ENCODE measurements at places on chromosomes 5 and 9.

DNA sequence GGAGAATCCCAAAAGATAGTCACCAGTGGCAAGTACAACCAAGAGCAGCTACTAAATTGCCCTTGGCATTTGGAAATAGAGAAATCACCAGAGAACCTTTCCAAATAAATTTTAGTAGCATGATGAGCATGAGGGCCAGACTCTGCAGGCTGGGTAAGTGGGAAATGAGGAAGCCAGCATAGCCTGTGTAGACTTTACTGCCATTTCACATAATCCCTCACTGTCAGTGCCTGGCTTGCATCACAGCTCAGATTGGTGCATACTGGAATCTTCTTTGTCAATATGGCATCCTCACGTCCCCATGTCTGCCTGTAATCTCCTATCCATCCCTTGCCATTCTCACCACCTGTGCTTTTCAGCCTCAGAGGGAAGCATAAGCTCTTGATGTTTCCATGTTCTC lies 14.5 kb downstream of the GRAMD2B start:
- no peak for DNase-seq
- H3K27me3 ChIP-seq = peaks cover 5% of the 10 kb centered on the region
- H3K27ac ChIP-seq = no peak overlapping the region

DNA sequence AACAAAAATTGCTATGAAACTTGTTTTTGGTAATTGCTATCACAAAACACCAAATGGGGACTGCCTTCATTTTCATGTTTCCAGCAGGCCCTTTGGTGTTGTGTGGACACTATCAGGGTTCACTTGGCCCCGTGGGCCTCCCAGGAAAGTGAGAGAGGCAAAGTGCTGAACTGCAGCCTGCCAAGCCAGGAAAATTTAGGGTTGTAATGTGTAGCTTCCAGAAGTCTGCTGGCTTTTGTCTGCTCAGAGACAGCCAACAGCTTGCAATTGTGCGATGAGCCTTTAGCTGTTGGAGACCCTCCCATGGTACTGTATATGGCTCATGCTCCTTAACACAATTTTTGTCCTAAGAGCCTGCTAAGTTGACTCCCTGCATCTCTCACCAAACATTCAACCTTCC lies 105.7 kb upstream of the EQTN start:
- no peak for DNase-seq
- no peaks in the 10 kb centered on the region for H3K27me3 ChIP-seq

GRCh38 chr9:127905788-127906191 lies 6.4 kb upstream of the ST6GALNAC6 start:
- H3K4me3 ChIP-seq = no peak overlapping the region
- no peaks in the 10 kb centered on the region for H3K36me3 ChIP-seq
- H3K27ac ChIP-seq = no peak overlapping the region
- H3K4me1 ChIP-seq = peaks cover 21% of the 10 kb centered on the region

- DNase-seq = no peak
- no peaks in the 10 kb centered on the region for H3K4me1 ChIP-seq
- H3K27ac ChIP-seq = no peak overlapping the region
- H3K36me3 ChIP-seq = no peaks in the 10 kb centered on the region
Measured at GRCh38 chr9:8179381-8180053, 379.9 kb upstream of the DMAC1 start.

GRCh38 chr9:31030741-31031202 lies 1353.7 kb upstream of the ACO1 start:
- no peak overlapping the region for H3K4me3 ChIP-seq
- H3K27me3 ChIP-seq = no peaks in the 10 kb centered on the region
- DNase-seq = peak; percentile 42
- peak overlapping the region; percentile 43 for H3K27ac ChIP-seq
- peaks cover 28% of the 10 kb centered on the region for H3K4me1 ChIP-seq

DNA sequence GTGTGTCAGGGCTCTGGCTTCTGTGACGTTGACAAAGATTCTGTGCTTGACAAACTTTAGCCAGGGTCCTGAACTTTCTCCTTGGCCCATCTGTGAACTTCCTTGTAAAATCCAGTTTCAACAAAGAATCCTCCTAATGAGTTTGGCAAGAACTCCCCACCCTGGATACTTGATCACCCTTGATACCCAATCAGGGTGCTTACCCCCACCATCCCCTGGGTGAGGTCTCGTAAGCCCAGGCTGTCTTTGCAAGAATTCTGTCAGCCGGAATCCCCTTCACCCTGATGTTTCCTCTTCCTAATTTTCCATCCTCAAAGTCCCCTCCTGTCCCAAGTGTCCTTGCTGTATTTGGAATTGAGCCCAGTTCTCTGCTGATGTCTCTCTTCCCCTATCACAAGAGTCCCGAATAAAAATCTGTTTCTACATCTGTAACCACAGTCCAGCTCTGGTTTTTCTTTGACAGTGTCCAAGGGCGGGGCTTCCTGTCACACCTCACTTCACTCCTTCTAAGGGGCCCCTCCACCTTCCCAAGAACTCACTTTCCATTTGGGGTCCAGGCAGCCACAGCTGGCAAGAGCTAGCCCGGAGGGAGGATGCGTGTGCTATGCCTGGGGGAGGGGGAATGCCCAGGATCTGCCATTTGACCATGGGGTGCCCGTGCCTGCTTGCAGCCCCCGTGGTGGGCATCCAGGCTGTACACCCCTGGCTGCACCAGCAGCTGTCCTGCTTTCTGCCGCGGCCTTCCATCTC lies 2.7 kb upstream of the CARD19 start:
- H3K4me3 ChIP-seq = no peak overlapping the region
- H3K4me1 ChIP-seq = peaks cover 6% of the 10 kb centered on the region
- DNase-seq = no peak
- H3K27ac ChIP-seq = no peak overlapping the region

DNA sequence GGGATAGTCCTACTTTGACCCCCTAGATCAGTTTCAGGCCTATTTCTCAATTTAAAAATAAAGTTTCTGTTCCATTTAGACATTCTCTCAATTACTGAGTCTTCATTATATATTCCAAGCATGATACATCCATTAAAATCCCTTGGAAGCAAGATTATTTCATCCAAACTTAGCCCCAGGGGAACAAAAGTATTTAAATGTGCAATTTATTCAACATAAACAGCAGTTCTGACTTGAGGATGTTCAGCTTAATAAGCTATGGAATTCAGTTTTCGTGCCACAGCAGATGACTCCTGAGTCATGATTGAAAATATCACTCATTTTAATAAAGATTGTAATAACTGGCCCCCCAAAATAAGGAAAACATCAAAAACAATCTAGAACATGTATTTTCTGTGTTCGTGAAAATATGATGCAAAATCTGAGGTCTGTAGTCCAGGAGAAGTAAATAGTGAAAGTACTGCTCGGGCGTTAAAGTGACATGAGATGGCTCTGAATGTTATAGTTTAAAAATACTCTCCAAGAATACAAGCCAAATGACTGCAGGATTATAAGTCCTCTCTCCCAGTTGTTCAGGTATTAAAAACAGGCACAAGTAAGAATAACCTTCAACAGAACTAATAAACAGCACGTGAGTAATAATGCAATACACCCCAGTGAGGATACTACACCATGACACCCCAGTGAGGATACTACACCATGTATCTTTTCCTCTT lies 67.1 kb downstream of the RETREG1 start:
- no peak overlapping the region for H3K4me3 ChIP-seq
- no peak overlapping the region for H3K27ac ChIP-seq
- H3K4me1 ChIP-seq = no peaks in the 10 kb centered on the region
- no peaks in the 10 kb centered on the region for H3K36me3 ChIP-seq
- no peaks in the 10 kb centered on the region for H3K27me3 ChIP-seq
- no peak for DNase-seq

DNA sequence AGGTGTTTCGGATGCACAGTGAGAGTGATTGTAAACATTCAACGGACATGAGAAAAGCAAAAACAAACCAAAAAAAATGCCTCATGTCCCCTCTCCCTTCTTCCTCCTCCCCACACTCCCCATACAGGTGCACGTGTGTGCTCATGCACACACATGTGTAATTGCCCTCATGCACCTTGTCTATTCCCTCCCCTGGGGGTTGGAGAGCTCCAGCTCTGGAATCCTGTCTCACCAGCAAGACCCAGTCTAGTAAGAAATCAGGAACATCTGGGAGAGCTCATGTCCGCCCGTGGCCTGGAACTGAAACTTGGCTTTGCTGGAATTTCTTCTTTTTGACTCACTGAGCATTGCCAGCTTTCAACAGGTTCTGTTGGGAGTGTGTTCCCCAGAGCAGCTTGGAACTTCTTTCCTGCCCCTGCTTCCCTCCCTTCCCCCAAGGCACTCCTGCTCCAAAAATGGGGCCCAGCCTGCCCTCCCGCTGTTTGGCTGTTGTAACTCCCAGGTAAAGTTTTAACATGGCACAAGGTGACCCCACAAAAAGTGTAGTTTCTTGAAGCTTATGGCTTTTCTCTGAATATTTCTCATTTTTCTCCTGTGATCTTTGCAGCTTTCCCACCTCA lies 190.1 kb downstream of the NR3C1 start:
- H3K27me3 ChIP-seq = no peaks in the 10 kb centered on the region
- H3K36me3 ChIP-seq = no peaks in the 10 kb centered on the region
- H3K4me3 ChIP-seq = no peak overlapping the region
- peaks cover 23% of the 10 kb centered on the region for H3K4me1 ChIP-seq

DNA sequence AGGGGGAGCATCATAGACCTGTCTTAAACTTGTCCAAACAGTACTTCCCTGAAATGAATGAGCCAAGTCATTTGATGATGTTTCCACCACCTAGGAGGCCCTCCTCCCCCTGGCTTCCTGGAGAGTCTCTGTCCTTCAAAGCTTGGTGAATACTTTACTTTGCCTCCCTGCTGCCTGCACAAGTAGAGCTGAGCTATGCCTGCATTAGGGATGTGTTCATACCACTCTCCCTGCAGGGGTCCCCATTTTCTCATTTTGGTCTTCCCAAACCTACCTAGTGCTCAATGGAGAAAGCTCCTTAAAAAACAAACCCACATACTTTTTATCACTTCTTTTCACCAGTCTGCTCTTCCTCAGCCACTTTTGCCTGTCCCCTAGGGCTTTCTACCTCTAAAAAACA lies 7.7 kb downstream of the CCNI2 start:
- H3K27ac ChIP-seq = no peak overlapping the region
- DNase-seq = no peak
- H3K36me3 ChIP-seq = peaks cover 8% of the 10 kb centered on the region
- no peaks in the 10 kb centered on the region for H3K27me3 ChIP-seq

- H3K36me3 ChIP-seq = no peaks in the 10 kb centered on the region
- H3K4me3 ChIP-seq = no peak overlapping the region
- no peaks in the 10 kb centered on the region for H3K27me3 ChIP-seq
- H3K4me1 ChIP-seq = no peaks in the 10 kb centered on the region
Measured at GRCh38 chr5:38447786-38448185, 108.7 kb downstream of the LIFR start.

DNA sequence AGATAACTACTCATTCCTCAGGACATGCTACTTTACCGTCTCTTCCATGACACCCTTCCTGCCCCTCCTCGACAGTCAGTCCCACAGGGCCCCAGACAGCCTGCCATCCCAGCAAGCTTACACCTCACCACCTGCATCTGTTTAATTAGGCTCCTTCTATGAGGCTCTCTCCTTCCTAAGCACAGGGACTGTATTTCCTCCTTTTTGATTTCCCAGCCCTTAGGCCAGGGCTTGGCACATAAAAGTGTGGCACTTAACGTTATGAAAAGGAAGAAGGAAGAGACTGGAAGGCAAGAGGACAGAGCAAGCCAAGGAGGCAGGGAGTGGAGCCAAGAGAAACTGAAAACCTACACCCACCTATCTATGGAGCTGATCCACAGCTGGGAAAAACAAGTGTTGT lies 146.8 kb downstream of the SIL1 start:
- H3K4me1 ChIP-seq = peaks cover 2% of the 10 kb centered on the region
- peaks cover 26% of the 10 kb centered on the region for H3K36me3 ChIP-seq
- DNase-seq = no peak
- H3K4me3 ChIP-seq = no peak overlapping the region

- H3K4me1 ChIP-seq = no peaks in the 10 kb centered on the region
- H3K4me3 ChIP-seq = no peak overlapping the region
- no peak overlapping the region for H3K27ac ChIP-seq
- no peak for DNase-seq
- H3K36me3 ChIP-seq = no peaks in the 10 kb centered on the region
Measured at GRCh38 chr9:72883875-72884274, 69.0 kb downstream of the ALDH1A1 start.

- H3K4me1 ChIP-seq = no peaks in the 10 kb centered on the region
- H3K4me3 ChIP-seq = no peak overlapping the region
- H3K36me3 ChIP-seq = no peaks in the 10 kb centered on the region
- H3K27ac ChIP-seq = no peak overlapping the region
Measured at GRCh38 chr9:14151451-14151850, 162.5 kb downstream of the NFIB start.

DNA sequence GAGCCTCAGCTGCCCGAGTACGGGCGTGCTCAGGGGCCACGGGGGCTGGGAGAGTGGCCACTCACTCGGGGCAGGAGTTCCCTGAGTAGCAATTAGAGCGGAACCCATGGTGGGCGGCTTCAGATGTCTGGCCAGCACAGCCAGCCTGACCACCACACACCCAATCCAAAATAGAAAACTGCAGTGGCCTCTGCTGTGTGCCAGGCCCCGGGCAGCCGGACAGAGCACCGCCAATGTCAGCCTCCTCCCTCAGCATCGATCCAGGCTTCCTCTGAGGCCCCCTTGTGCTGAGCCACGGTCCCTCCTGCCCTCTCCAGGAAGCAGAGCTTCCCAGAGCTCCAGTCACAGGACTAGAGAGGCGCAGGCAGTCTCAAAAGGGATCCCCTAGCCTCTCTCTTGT lies 2.7 kb downstream of the ADAMTS2 start:
- DNase-seq = no peak
- peaks cover 4% of the 10 kb centered on the region for H3K4me1 ChIP-seq
- H3K36me3 ChIP-seq = no peaks in the 10 kb centered on the region
- H3K4me3 ChIP-seq = no peak overlapping the region
- no peak overlapping the region for H3K27ac ChIP-seq
- peaks cover 67% of the 10 kb centered on the region for H3K27me3 ChIP-seq

- no peaks in the 10 kb centered on the region for H3K36me3 ChIP-seq
- no peak for DNase-seq
- no peak overlapping the region for H3K4me3 ChIP-seq
Measured at GRCh38 chr9:20310024-20310423, 312.3 kb downstream of the MLLT3 start.

- DNase-seq = no peak
- H3K27me3 ChIP-seq = no peaks in the 10 kb centered on the region
- no peak overlapping the region for H3K4me3 ChIP-seq
- H3K4me1 ChIP-seq = peaks cover 37% of the 10 kb centered on the region
Measured at GRCh38 chr9:130140706-130141105, 31.5 kb upstream of the NCS1 start.

GRCh38 chr5:43643327-43643726 lies 40.3 kb downstream of the NNT start:
- no peak for DNase-seq
- no peaks in the 10 kb centered on the region for H3K4me1 ChIP-seq
- no peak overlapping the region for H3K4me3 ChIP-seq
- no peaks in the 10 kb centered on the region for H3K27me3 ChIP-seq

- DNase-seq = no peak
- no peak overlapping the region for H3K4me3 ChIP-seq
- peaks cover 12% of the 10 kb centered on the region for H3K36me3 ChIP-seq
- no peaks in the 10 kb centered on the region for H3K27me3 ChIP-seq
Measured at GRCh38 chr5:96975656-96976055, 39.8 kb downstream of the LNPEP start.

GRCh38 chr9:114592356-114592755 lies 4.8 kb downstream of the ATP6V1G1 start:
- H3K4me3 ChIP-seq = no peak overlapping the region
- peaks cover 64% of the 10 kb centered on the region for H3K36me3 ChIP-seq
- H3K27ac ChIP-seq = no peak overlapping the region
- H3K27me3 ChIP-seq = no peaks in the 10 kb centered on the region
- DNase-seq = no peak
- H3K4me1 ChIP-seq = peaks cover 13% of the 10 kb centered on the region
